ENCODE measurements at places on chromosomes 3 and 15.

DNA sequence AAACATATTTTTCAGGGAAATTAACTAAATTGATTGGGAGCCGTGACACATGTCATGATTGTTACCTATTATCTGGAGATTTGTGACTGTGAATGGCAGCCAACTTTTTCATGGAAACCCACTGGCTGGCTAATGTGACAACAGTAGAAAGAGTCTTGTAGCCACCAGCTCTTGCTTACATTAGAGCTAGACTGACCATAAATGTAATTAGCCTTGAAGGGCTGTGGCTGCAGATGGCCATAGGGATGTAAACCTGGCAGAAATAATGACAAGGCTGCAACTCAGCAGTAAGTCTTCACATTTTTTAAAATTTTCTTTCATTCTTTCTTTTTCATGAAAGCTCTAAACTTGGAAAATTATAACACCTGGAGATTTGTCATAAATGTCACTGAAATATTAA lies 168.2 kb upstream of the ROBO2 start:
- no peak for DNase-seq

DNA sequence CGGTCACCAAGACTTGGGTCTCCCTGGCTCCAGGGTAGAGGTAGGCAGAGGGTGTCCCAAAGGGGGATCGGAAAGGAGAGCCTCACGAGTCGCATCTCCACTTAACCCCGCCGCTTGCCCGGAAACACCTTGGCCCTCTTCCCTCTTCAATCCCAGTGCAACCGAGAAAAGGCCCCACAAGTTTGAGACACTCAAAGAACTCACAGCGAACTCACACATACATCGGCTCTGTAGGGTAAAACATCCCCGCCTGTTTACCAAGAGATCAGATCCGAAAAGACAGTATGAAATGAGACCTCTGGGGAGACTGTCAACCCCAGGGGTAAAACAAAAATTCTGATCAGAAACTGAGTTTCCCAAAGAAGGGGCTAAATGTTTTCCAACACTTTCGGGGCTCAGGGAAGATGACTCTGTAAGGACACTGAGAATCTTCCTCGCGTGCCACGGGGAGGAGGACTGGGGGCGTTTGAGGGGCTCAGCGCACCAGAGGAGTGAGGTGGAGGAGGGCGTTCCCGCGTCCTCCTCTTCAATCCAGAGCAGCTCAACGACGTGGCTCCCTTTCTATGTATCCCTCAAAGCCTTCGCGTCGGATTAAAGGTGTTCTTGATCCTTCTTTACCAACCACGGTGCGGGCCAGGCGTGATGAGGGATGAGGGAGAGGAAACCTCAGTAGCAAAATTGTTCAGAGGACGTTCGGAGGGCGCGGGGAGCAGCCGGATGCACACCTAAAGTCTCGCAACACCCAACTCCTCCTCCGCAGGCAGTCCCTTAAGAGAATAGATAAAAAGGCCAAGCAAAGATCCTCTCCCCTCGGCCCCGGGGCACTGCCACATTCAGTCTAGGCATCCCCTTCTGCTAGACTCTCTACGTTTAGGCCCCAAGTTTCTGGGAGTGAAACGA lies 3.7 kb downstream of the WNT5A start:
- no peak for DNase-seq

DNA sequence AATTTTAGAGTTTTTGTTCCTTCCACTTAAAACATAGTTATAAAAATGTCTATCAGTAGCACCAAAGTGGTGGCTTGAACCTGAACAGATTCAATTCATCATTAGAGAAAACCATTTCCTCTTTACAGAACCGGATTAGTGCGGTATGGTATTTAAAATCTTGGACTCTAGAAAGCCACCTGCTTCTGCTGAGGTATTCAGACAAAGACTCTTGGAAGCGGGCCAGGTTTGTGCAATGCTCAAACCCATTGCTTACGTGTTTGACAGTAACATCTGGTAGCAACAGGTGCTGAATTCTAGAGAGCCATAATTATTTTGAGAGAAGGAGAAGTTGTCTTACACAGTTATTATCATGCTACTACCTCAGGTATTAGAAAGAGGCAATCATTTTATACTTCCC lies 290.5 kb downstream of the NAALADL2 start:
- DNase-seq = no peak

DNA sequence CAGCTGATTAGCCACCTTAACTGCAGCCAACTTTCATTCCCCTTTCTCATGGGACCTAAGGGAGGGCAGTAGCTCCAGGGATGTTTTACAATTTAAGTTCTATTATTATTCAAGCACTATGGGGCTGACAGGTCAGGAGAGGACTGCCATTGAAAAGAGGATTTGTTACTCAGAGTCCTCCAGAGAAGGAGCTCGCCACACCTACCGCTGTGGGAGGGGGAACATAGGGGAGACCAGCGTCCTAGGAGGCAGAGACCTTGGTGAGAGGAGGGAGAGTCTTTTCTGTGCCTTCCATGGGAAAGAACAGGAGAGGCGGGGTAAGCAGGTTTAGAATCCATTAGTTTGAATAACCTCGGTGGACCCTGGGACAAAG lies 14.4 kb downstream of the ATP10A start:
- DNase-seq = no peak

DNA sequence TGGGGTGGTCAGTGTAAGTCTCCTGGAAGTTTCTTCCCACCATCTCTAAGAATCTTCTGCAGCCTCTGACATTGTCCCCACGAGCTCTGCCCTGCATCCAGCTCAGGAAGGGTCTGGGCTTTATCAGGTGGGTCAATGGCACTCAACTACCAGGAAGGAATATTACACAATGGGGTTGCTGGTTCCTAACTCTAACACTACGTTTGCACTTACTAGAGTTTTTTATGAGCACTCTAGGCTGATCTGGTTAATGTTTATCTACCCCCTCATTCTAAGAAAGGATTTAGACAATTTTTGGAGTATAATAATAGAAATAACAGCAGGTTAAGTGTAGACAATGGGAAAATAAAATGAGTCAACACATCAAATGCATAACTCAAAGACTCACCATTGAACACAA lies 411.1 kb upstream of the RGMA start:
- no peak for DNase-seq

- no peak for DNase-seq
Observed at GRCh38 chr3:35737934-35738706, 98.8 kb downstream of the ARPP21 start.

DNA sequence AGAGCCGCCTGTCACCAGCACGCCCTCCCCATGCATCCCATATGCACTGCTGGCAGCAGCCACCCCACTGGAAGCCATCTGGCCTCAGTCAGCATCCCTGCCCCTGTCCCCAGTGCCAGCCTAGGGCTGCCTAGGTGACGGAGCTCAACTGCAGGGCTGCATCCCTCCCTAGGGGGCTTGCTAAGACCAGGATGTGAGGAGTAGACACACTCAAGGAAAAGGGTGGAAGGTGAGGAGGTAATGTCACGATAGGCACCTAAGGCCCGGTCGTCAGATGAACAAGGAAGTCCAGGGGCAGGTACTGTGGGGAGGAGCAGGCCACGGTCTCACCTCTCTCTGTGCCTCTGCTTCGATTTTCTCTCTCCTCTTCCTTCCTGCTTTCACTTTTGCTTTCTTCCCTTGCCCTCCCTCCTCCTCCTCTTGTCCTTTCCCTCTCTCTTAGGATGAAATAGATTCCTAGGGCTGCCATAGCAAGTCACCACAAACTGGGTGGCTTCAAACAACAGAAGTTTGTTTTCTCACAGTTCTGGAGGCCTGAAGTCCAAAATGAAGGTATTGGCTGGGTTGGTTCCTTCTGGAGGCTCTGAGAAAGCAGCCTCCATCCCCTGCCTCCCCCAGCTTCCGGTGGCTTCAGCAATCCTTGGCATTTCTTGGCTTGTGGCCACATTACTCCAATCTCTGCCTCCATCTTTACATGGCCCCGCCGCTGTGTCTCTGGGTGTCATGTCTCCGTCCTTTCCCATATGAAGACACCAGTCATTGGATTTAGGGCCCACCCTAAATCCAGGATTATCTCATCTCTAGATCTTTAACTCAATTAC lies 298.3 kb downstream of the SHQ1 start:
- DNase-seq = no peak

DNA sequence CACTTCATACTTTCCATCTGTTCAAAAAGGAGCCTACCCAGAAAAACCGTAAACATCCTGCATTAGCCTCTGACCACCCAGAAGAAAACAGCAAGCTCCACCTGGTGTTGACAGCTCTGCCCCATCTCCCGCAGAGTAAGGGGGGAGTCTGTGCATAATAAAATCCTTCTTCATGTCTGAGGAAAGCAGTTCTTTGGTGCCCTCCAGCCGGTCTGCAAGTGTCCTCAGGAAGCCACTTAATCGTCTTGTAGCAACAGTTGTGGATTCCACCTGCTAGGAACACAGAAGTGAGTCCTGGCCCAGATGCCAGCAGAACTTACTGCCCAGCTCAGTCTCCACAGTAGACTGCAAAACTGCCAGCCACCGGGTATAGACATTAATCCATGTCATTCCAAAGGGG lies 22.5 kb downstream of the RIOX2 start:
- no peak for DNase-seq

GRCh38 chr3:59374091-59374817 lies 324.4 kb upstream of the CFAP20DC start:
- DNase-seq = no peak

- no peak for DNase-seq
Observed at GRCh38 chr3:101807888-101808287, 28.9 kb downstream of the NXPE3 start.

DNA sequence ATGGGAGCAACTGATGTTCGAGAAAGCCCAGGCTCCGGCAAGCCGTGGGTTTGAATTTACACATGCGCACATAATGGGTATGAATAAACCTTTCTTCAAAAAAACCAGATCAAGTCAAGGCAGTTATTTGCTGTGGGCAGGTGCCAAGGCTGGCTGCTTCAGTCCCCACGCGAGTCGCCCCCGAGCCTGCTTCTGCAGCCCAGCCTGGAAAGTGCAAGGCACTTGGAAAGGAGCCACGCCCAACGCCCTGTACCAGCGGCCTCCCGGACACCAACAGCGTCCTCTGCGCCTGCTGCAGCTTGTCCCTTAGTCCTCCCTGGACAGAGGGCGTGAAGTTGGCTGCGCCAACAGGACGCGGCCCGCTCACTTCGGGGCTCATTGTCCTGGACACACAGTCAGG lies 68.9 kb downstream of the KLF15 start:
- no peak for DNase-seq

DNA sequence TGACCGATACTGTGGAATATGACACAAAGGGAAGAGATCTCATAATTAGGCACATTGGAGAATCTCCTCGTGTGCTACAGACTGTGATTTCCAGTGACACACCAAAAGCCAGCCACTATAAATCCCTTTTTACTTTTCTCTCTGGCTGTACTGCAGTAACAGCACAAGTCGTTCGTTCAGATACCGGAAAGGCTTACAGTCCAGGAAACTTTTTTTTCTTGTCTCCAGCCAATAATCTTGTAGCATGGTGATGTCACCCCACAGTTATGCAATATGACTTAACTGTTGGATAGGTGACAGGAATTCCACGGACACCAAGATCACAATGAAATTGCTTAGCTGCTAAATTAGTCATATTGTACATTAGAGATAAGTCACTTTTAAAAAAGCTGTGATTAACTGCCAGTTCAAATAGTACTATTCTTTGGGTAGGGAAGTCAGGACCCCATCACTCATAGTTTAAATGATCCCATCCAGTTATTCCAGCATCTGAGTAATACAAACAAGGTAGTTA lies 36.3 kb upstream of the TSC22D2 start:
- DNase-seq = no peak

Measured in activated CD4-positive, CD25-positive, alpha-beta regulatory T cell treated with anti-CD3 and anti-CD28 coated beads, Interleukin-2, amount 50 U/mL, for 16 hours (primary cell).